ENCODE measurements at places on chromosomes 3 and 15.

DNA sequence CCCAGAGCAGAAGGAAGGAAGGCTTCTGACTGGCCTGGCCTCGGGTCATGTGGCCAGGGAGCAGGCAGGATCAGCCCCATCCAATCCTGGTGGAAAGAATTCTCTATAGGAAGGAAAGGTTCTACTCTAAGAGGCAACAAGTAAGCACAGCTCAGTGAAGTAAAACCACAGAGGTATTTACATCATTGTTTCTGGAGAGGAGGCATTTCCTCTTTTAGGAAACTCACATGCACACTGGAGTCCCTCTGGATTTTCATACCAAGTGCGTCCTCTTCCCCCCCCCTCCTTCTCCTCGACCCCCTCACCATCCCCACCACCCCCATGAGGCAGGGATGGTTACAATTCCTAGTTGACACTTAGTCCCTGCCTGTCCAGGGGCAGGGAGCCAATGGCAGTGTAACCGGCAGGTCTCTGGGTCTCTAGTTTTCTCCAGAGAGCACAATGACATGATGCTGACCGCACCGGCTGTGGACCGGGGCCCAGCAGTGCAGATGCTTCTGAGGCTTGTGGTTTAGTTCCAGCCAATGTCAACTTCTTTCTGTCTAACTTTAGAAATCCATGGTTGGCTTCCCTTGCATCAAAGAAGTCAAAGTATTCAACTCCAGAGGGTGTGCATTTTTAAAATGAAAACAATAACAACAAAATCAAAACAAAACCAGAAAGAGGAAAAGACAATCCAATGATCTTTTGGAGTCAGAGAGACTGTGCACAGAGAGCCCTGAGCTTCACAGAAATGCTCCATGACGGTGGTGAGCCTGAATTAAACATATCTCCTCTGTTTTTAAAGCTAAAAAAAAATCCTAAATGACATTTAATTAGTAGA lies 230.3 kb upstream of the TLE3 start:
- peak; percentile 95 for DNase-seq

DNA sequence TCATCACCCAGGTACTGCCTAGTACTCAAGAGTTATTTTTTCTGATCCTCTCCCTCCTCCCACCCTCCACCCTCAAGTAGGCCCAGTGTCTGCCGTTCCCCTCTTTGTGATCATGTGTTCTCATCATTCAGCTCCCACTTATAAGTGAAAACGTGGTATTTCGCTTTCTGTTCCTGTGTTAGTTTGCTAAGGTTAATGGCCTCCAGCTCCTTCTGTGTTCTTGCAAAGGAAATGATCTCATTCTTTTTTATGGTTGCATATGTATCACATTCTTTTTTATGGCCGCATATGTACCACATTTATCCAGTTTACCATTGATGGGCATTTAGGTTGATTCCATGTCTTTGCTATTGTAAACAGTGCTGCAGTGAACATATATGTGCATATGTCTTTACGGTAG lies 8.2 kb upstream of the GANC start:
- no peak for DNase-seq

DNA sequence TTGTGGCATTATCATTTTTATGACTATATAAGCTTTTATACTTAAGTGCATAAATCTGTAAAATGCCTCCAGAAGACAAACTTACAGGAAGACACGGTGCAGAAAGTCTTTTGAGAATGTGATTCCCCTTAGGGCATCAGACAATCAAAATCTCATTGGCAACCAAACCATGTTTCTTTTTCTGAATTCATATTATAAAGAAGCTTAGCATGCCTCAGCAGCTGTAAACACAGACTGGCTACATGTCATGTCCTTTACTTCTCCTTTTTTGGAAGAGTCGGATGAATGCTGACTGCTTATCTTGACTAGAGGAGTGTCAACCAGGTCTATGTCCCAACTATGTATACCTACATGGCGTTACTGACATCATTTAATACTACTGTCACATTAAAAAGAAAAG lies 150.1 kb downstream of the PLD1 start:
- no peak for DNase-seq

GRCh38 chr3:176737480-176738110 lies 459.7 kb downstream of the TBL1XR1 start:
- no peak for DNase-seq

- no peak for DNase-seq
Measured at GRCh38 chr15:72178976-72179585, 18.5 kb downstream of the GRAMD2A start.

GRCh38 chr3:13769422-13769821 lies 110.4 kb downstream of the WNT7A start:
- DNase-seq, result no peak

- DNase-seq, result no peak
Measured at GRCh38 chr3:43773273-43774094, 82.7 kb downstream of the ABHD5 start.

DNA sequence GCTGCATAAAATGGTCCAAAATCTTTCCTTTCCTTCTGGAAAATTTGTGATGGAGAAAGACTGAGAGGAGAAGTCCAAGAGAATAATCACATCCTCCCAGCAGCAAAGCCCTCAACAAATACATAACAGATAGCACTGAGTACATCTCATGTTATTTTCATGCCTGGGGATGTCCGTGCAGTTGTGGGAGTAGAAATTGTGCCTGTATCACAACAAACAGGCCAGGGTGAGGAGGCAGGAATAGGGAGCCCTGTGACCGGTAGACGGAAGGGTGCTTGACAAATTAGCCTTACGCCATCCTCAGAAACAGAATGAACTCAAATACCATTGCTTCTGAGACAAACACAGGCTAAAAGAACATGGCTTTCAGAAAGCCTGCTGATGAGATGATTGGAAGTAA lies 333.2 kb upstream of the UMPS start:
- DNase-seq, result no peak

GRCh38 chr3:24067483-24067882 lies 122.4 kb downstream of the NR1D2 start:
- DNase-seq, result no peak

DNA sequence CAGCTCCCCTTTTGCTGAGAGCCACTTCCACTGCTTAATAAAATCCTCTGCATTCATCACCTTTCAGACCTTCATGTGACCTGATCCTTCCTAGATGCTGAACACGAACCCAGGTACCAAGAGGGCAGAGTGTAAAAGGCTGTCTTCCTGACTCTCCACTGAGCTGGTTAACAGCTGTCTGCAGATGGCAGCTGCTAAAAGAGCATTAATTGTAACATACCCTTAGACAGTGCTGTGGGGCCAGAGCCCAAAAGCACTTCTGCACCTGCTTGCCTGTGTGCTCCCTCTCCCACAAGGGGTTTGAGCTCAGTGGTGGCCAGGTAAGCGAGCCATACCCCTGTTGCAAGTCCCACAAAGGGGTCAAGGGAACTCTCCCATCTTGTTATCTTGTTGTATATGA lies 187.3 kb downstream of the UBE2E2 start:
- no peak for DNase-seq

GRCh38 chr3:42666022-42666421 lies 12.5 kb downstream of the ZBTB47 start:
- no peak for DNase-seq

- no peak for DNase-seq
Measured at GRCh38 chr3:98877132-98877531, 24.4 kb downstream of the DCBLD2 start.

All from fibroblast of upper back skin (primary cell).